Tongue (tissue), 3 donors: ENCODE measurements at places on chromosomes 5 and 9.
A peak's percentile ranks its signal among the peaks of the same experiment; 100 is the strongest.

GRCh38 chr5:116084287-116084691, 536 bp upstream of the COMMD10 start:
- peak; percentile 43 for DNase-seq

GRCh38 chr9:89664896-89665329, 60.1 kb downstream of the GADD45G start:
- peak; percentile 52 for DNase-seq

- DNase-seq = no peak
These were observed 185.4 kb downstream of the TTC39B start for GRCh38 chr9:15121630-15122029.

DNA sequence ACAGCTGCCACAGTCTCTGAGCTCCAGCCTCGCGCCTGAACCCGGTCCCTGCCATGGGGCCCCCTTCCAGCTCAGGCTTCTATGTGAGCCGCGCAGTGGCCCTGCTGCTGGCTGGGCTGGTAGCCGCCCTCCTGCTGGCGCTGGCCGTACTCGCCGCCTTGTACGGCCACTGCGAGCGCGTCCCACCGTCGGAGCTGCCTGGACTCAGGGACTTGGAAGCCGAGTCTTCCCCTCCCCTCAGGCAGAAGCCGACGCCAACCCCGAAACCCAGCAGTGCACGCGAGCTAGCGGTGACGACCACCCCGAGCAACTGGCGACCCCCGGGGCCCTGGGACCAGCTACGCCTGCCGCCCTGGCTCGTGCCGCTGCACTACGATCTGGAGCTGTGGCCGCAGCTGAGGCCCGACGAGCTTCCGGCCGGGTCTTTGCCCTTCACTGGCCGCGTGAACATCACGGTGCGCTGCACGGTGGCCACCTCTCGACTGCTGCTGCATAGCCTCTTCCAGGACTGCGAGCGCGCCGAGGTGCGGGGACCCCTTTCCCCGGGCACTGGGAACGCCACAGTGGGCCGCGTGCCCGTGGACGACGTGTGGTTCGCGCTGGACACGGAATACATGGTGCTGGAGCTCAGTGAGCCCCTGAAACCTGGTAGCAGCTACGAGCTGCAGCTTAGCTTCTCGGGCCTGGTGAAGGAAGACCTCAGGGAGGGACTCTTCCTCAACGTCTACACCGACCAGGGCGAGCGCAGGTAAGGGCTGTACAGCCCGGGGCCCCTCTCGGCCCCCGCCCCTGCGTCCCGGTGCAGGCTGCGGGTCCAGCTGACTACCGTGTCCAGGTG, 509 bp downstream of the LVRN start:
- DNase-seq = peak; percentile 30

DNA sequence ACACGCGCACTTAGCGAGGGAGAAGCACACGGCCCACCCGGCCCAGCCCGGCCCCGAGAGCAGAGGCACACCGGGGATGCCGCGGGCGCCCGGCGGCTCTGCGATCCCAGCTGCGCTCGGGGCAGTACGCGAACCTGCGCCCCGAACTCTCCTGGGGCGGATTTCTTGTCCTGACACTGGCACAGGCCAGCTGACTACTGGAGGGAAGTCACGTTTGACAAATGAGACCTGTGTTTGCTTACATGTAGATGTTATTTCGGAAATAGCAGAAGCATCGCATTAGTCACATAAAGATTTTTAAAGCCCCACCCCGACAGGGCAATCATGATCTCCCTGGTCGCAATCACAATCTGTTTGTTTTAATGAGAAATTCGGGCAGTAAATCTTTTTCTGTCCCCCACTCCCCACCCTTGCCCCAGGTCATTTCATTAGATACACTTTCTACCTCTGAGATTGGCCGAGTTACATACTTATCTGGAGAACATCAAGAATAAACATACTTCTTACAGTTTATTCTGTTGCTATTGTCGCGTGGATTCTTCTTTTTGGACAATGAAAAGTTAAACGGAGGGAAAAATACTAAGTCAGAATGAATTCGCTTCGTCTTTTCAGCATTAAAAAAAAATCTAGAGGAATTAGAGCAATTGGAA, 518.9 kb downstream of the CTNND2 start:
- peak; percentile 13 for DNase-seq

- DNase-seq = peak; percentile 1
These were observed 159.4 kb upstream of the PRR16 start for GRCh38 chr5:120304663-120305062.

GRCh38 chr9:7935681-7936080, 136.1 kb upstream of the DMAC1 start:
- peak; percentile 15 for DNase-seq

DNA sequence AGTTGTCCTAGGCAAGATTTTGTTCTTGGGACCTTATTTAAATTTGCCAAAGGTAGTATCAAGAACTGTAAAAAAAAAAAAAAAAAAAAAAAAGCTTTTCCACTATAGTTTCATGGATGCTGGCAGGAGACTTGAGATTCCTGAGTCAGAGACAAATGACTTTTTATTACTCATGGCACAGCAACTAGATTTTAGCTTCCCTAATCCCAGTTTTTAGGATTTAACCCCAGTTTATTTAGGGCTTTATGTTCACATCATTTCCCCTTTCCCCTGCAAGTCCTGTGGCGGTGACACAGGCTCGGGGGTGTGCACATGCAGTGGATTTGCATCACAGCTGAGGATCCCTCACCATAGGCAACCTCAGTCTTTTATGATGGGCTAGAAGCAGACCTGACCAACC, 144.9 kb downstream of the GOLPH3 start:
- no peak for DNase-seq

DNA sequence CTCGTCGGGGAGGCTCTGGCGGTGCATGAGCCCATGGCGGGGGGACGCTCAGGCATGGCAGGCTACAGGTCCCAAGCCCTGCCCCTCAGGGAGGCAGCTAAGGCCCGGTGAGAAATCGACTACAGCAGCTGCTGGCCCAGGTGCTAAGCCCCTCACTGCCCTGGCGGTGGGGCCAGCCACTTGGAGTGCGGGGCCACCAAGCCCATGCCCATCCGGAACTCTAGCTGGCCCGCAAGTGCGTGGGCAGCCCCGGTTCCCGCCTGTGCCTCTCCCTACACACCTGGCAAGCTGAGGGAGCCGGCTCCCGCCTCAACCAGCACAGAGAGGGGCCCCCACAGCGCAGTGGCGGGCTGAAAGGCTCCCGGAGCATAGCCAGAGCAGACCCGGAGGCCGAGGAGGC, 1896.9 kb upstream of the CDH6 start:
- DNase-seq = no peak
